ENCODE measurements at places on chromosomes 5 and 9.
A peak's percentile ranks its signal among the peaks of the same experiment; 100 is the strongest.

- no peak for DNase-seq
Observed at GRCh38 chr9:87004016-87004415, 56.7 kb upstream of the GAS1 start.

DNA sequence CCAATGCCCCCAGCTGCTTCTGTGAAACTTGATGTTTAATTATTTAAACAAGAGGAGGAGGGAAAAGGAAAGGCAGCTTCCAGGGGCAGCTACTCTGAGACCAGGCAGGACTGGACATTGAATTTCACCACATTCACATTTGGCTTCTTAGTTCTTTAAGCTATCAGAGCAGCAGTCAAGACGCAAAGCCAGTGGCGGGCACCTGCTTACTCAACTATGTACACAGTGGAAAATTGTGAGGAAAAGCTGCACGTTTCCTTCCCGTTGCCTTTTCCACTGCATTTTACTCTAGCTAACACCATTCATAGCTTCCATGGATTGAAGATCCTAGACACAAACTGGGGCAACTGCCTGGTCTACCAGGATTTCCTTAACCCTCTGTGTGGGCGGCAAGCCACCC, 200.3 kb downstream of the ERCC6L2 start:
- DNase-seq = no peak

DNA sequence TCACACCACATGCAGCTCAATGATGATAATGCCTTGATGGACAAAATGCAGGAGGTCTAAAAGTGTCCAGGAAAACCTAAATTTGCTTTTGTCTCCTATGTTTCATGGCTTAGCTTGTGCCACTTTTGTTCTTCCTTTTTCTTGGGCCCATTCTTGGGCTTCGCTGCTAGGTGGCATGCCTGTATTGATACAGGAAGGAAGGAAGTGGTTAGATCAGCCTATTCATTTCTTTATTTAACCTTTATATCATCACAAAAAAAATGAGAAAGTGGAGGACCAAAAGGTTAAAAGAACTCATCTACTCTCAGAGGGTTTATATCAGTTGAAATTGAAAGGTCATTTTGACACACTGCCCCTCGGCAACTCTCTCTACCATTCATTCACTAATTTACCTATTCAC, 260.2 kb downstream of the ARHGAP26 start:
- DNase-seq = no peak

- no peak for DNase-seq
Observed at GRCh38 chr5:40828690-40829661, 6.0 kb downstream of the RPL37 start.

DNA sequence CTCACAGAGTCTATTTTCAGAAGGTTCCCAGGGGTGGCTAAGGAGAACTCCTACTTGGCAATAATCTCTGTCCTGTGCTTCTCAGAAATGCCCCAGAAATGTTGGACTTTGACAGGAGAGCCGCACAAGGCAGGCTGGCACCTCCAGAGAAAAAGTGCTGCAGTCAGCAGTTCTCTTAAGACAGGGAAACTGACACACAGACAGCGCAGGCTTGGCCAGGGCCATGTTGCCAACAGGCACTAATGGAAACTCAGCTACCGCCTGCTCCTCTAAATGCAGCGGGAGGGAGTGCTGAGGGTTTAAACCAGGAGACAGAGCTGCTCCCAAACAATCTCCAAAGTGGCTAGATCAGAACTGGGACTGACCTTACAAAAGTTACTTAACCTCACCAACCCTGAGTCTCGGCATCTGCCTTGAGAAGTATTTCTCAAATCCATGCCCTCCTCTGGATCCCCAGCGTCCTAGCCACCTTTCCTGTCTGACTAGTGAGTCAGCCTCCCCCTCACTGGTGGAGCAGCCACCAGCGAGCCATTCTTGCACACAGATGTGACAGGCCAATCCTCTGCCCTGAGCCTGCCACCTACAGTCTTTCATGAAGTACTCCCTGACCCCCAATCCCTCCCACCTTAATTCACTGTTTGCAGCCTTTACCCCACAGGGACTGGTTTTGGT, 186.4 kb downstream of the CDK5RAP2 start:
- DNase-seq = no peak

- DNase-seq = no peak
Observed at GRCh38 chr9:91718071-91718470, 232.0 kb downstream of the ROR2 start.

DNA sequence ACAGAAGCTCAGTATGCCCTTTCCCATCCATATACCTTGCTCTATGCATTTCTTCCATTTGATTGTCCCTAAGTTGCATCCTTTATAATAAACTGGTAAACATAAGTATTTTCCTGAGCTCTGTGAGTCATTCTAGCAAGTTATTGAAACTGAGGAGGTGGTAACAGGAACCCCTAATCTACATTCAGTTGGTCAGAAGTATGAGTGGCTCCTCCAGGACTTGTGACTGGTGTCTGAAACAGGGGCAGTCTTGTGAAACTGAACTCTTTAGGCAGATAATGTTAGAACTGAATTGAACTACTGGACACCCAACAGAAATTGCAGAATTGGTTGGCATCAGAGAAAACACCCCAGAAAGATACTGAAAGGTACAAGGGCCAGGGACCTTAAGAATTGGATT, 133.1 kb upstream of the POU5F2 start:
- no peak for DNase-seq

GRCh38 chr5:74966141-74967026, 86.0 kb downstream of the GCNT4 start:
- no peak for DNase-seq

DNA sequence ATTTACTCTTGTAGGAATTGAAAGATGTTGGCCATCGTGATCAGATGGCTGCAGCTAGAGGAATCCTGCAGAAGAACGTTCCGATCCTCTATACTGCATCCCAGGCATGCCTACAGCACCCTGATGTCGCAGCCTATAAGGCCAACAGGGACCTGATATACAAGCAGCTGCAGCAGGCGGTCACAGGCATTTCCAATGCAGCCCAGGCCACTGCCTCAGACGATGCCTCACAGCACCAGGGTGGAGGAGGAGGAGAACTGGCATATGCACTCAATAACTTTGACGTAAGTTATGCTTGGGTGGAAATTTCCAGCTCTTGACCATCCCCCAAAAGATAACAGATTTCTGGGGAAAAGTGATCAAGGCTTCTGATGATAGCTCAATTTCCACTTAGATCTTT, 50.6 kb downstream of the LRRTM2 start:
- no peak for DNase-seq

GRCh38 chr5:112186401-112186990, 232.6 kb downstream of the EPB41L4A start:
- peak; percentile 13 for DNase-seq

DNA sequence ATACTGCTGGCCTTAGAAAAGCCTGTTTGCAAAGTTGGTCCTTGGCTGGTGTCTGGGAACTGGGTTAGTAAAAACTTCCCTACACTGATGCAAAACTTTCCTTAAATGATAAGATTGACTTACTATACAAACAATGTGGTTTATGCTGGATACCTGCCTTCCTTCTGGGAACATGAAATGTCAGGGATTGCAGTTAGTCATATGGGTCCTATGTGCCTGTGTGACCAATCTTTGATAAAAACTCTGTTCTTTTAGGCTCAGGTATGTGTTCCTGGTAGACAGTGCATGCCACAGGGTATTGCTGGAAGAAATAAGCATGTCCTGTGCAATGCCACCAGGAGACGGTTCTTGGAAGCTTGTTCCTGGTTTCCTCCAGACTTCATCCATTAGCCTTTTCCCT, 173.3 kb downstream of the RMI1 start:
- DNase-seq = no peak

DNA sequence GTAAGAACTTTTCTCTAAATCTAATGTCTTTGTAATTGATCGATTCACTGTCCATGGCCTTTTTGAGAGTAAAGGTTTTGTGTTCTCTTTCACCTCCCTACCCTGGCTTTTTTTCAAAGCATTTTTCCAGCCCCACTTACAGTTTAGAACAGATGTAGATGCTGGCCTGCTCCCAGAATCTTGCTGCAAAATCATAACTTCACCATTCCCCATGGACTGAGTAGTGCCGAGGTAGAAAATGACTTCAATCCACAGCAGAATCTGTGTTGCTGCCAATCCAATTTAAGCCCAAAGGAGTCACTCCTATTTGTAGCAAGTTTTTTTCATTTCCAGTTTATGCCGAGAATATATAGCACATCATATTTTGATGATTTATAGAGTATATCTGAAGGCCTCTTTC, 46.5 kb upstream of the CEMIP2 start:
- DNase-seq = no peak
